ENCODE measurements at places on chromosomes 1 and 21. TPM values are rescaled to one million over a fixed set of nuclear protein-coding genes. Genes with fewer than 3 reads are reported as not detected.

DNA sequence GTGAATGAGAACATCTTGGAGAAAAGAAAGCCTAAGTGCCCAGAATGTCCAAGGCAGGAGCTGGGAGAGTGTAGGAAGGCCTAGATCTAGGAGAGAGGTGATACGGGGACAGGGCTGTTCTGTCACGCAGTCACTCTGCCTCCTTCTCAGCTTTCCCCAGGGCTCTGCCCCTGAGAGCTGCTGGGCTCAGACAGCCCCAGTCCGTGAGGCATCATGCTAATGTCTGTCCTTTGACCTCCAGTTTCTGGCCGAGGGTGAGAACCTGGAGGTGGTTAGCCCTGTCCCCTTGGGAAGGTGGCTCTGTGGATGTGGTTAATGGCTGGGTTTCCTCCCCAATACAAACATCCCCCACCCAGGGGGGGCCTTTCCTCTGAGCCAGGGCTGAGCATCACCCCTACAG, 63.2 kb downstream of the FAM163A start:
- no peak for DNase-seq

DNA sequence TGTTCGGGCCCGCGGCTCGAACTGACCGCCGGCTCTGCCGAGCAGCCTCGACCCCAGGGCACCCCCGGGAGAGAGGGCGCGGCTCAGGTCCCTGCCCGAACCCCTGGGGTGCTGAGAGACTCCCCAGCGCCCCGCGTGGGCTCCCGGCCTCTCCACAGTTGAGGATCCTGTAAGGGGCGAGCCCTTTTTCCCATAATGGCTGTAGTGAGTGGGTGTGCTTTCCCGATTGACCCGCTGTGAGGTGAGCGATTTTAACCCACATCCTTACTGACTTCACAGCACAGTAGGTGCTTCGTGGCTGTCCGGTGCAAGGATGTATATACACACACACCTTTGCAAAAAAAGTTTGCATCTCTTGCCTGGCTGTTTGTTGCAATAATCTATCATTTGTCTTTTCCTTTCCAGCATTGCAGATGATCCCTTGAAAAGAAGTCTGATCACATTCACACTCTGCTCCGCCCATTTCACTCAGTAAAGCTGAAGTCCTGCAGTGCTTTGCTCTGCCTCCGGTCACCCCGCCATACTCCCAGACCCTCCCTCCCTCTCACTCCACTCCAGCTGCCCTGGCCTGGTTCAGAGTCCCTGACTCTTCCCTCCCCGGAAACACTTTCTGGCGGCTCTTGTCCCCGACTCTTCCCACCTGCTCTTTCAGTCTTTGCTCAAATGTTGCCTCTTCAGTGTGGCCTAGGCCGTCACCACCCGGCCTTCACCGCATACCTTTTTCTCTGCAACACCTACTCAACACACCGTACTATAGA, 955 bp upstream of the UBE2G2 start:
- DNase-seq: no peak

- no peak for DNase-seq
Measured at GRCh38 chr1:217921126-217921904, 290.2 kb downstream of the SPATA17 start.

The FOXD2 gene
- total RNA-seq: 0.30 TPM

The DENND2C gene
- total RNA-seq: 14.9 TPM
